Endothelial cell (in vitro differentiated cells): ENCODE measurements at places on chromosomes 4 and X. TPM values are rescaled to one million over a fixed set of nuclear protein-coding genes. Genes with fewer than 3 reads are reported as not detected.

The UGT2A1 gene
- total RNA-seq: not detected

The LRIT3 gene
- 0.95 TPM for total RNA-seq

DNA sequence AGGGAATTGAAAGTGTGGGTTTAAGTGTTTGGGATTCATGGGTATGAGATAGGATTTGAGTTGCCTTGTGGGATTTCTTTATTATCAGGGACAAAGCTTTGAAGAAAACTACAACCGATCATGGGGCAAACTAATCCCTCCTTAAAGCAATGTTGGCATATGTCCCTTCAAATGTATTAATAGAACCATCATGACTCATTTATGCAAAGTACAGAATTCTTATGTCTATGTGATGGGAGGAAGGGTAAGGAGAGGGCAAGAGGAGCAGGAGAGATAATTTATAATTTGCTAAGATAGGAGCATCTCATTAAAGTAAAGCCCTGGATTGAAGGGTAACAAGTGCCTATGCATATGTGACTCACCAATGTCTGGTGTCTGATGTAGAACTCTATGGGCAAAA is 94.2 kb downstream of the PHEX start:
- no peaks in the 10 kb centered on the region for H3K4me1 ChIP-seq
- no peaks in the 10 kb centered on the region for H3K36me3 ChIP-seq
- no peaks in the 10 kb centered on the region for H3K27me3 ChIP-seq
- DNase-seq: no peak
- H3K27ac ChIP-seq: no peak overlapping the region

- no peaks in the 10 kb centered on the region for H3K36me3 ChIP-seq
- DNase-seq: no peak
- H3K4me3 ChIP-seq: no peak overlapping the region
- no peaks in the 10 kb centered on the region for H3K27me3 ChIP-seq
Measured at GRCh38 chrX:23932046-23932445, 24.2 kb downstream of the CXorf58 start.

DNA sequence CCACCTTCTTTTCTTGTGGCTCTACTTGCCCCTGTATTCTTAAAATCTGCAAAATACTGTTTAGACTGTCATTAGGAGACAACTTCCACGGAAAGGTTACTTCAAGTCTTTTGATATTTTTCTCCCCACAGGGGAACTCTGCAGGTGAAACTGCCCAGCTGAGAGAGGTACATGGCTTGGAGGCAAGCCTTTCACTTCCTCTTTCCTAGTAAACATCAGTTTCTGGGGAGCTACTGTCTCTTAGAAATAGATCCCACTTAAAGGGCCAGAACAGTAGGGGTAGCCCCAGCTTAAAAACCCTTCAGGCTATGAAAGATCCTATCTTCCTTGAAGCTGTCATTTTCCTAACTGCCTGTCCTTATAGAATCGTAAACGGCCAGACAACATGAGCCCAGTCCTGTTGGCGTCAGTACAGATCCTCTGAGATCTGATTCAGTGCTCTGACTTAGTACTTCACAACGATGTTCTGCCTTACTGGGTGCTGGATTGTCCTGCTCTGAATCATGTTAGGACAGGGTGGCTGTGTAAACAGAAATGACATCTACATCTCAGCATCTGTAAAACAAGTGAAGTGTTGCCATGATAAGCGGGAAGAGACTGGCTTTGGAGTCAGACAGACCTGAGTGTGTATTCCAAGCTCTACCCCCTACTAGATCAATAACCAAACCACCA is 102.1 kb downstream of the ITIH6 start:
- no peak overlapping the region for H3K4me3 ChIP-seq
- peaks cover 9% of the 10 kb centered on the region for H3K4me1 ChIP-seq
- peaks cover 2% of the 10 kb centered on the region for H3K27me3 ChIP-seq
- H3K36me3 ChIP-seq: no peaks in the 10 kb centered on the region
- no peak overlapping the region for H3K27ac ChIP-seq

- H3K27ac ChIP-seq: no peak overlapping the region
- H3K4me1 ChIP-seq: no peaks in the 10 kb centered on the region
- no peak overlapping the region for H3K4me3 ChIP-seq
- DNase-seq: no peak
Measured at GRCh38 chrX:39470588-39471407, 627.0 kb downstream of the BCOR start.

GRCh38 chrX:65407157-65407626 is 127.4 kb downstream of the LAS1L start:
- H3K27me3 ChIP-seq: peaks cover 3% of the 10 kb centered on the region
- DNase-seq: no peak
- H3K4me1 ChIP-seq: no peaks in the 10 kb centered on the region
- no peak overlapping the region for H3K4me3 ChIP-seq
- no peaks in the 10 kb centered on the region for H3K36me3 ChIP-seq

GRCh38 chrX:5998456-5998855 is 230.2 kb downstream of the NLGN4X start:
- no peak for DNase-seq
- H3K27ac ChIP-seq: no peak overlapping the region

- no peaks in the 10 kb centered on the region for H3K36me3 ChIP-seq
- DNase-seq: no peak
- peaks cover 10% of the 10 kb centered on the region for H3K27me3 ChIP-seq
Measured at GRCh38 chrX:23332888-23333821, 1.5 kb upstream of the PTCHD1 start.
